ENCODE measurements at places on chromosomes 16 and 17.

DNA sequence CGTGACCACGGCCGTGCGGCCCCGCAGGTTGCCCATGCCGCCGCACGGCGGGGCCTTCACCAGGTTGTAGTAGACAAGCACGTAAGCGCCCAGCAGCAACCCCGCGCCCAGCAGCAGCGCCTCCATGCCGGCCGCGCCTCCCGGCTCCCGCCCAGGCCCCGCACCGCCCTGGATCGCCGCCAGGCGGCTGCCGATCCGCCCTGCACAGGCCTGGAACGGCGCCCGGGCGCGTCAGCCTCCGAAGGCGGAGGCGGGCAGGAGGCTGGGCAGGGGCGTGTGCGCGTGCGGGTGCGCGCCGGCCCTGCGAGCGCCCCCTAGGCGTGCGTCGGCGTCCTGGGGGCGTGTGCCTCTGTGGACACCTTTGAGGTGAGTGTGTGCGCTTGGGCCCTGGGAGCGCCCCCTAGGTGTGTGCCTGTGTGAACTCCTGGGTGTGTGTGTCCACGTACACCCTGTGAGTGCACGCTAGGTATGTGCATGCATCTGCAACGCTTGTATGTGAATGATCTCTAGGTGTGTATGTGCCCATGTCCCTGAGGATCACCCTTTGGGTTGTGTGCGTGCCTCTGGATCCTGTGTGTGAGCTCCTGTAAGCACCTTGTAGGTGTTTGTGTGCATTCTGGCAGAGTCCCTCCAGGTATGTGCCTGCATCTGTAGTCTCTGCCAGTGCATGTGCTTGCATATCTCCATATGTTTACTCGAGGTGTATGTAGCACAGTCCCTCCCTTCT, at the start of gene DHRS13:
TSS of gene DHRS13 (minus strand) at position 261 of the 727 bp plus-strand sequence. CDS start at position 126, 135 bp downstream.
- H3K27me3 ChIP-seq = no peaks in the 10 kb centered on the region
- H3K36me3 ChIP-seq = peaks cover 14% of the 10 kb centered on the region
- H3K4me3 ChIP-seq = peak within 1 kb of the TSS; percentile 78
- H3K27ac ChIP-seq = no peak within 1 kb of the TSS

DNA sequence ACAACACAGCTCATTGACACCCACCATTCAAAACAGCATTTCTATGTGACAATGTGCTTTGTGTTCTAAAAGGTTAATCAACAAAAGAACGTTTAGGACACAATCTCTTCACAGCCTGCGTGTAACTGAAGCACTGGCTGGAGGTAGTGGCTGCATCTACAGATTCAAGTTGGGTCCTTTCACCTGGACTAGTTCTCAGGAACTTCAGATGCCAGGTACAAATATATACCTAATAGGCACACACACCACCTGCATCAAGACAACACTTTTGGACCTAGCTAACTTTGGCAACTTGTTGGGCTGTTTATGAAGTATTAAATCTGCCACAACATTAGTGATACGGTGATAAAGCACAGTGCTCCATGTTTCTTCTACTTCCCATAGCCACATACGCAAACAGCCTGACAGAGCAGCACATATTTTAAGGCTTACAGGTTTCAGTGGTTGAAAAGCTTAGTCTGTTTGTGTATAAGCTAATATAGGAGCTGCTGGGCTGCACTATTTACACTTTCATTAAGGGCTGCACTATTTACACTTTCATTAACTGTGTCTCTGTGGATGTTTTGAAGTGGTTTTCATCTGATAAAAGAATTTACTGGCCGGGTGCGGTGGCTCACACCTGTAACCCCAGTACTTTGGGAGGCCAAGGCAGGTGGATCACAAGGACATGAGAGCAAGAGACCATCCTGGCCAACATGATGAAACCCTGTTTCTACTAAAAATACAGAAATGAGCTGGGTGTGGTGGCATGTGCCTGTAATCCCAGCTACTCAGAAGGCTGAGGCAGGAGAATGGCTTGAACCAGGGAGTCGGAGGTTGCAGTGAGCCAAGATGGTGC, 132.6 kb downstream of the PARN start:
- H3K27ac ChIP-seq = peak overlapping the region; percentile 34
- DNase-seq = no peak
- H3K4me3 ChIP-seq = no peak overlapping the region
- no peaks in the 10 kb centered on the region for H3K27me3 ChIP-seq

DNA sequence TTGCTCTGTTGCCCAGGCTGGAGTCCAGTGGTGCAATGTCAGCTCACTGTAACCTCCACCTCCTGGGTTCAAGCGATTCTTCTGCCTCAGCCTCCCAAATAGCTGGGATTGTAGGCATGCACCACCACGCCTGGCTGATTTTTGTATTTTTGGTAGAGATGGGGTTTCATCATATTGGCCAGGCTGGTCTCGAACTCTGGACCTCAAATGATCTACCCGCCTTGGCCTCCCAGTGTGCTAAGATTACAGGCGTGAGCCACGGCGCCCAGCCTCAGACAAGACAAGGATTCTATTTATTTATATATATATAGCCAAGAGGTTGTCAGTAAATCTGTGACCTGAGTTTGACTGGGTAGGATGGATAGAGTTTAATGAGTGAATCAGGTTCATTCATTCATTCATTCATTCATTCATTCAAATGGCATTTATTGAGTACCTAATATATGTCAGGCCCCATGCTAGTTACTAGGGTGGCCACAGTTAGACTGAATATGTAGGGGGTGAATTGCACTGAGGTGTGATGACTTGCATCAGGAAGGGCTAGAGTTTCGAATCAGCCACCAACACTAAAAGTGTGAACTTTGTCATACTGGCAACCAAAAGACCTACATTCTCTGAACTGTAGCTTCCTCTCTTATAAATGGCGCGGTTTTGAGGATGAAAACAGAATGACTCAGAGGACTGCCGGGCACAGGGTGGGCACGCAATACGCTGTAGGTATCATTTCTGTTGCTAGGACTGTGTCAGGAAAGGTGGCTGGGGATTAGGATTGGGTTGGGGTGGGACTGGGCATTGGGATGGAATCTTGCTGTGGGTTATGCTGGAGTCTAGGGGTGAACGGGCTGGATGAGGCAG, 37.8 kb downstream of the ITGAE start:
- no peak for DNase-seq
- no peaks in the 10 kb centered on the region for H3K36me3 ChIP-seq
- no peak overlapping the region for H3K4me3 ChIP-seq
- no peak overlapping the region for H3K27ac ChIP-seq
- H3K4me1 ChIP-seq = no peaks in the 10 kb centered on the region

GRCh38 chr17:73250851-73251640, 10.6 kb downstream of the CPSF4L start:
- 0 out of 2 replicates have a peak, but pooled peaks cover 4% of the 10 kb centered on the region for H3K36me3 ChIP-seq
- no peak overlapping the region for H3K4me3 ChIP-seq
- H3K27ac ChIP-seq = no peak overlapping the region
- no peaks in the 10 kb centered on the region for H3K27me3 ChIP-seq
- no peaks in the 10 kb centered on the region for H3K4me1 ChIP-seq
- DNase-seq = no peak

- H3K36me3 ChIP-seq = no peaks in the 10 kb centered on the region
- no peak for DNase-seq
- H3K4me1 ChIP-seq = no peaks in the 10 kb centered on the region
These were observed 18.7 kb upstream of the CCL2 start for GRCh38 chr17:34236281-34236892.

DNA sequence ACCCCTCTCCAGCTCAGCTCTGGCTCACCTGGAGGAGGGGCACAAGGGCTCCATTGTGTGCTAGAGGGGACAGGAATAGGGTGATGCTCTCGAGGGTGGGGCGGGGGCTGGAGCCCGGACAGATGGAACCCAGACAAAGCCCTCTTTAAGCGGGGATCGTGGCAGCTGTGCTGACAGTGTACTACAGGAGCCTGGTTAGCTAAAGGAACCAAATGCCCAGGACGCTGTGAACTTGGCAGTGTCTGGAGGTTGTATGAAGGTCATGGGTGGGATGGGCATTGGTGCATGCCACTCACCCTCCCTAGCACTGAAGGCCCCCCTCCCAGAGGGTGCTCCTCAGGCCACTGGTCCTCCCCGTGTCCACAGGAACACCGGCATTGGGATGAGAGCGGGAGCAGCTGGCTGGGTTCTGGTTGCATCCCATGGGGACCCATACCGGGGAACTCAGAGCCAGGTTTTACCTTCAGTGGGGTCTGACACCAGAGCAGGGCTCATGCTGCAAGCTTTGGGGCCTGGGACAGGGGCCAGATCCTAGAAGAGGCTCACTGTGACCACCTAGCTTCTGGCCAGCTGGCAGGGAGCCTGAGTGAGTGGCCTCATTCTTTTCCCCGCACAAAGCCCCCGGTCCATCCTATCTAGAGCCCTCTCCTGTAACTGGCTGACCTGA, 11.9 kb downstream of the KIF19 start:
- H3K4me1 ChIP-seq = no peaks in the 10 kb centered on the region
- no peak for DNase-seq
- no peak overlapping the region for H3K27ac ChIP-seq

- H3K4me3 ChIP-seq = no peak overlapping the region
- H3K27ac ChIP-seq = no peak overlapping the region
- DNase-seq = no peak
- H3K27me3 ChIP-seq = no peaks in the 10 kb centered on the region
- no peaks in the 10 kb centered on the region for H3K4me1 ChIP-seq
These were observed 21.5 kb downstream of the TRAP1 start for GRCh38 chr16:3695610-3696369.

Data from PC-3 (cell line).